Activated CD4-positive, alpha-beta T cell treated with anti-CD3 and anti-CD28 coated beads for 1 hour (primary cell): ENCODE measurements at places on chromosomes 6 and 20.

DNA sequence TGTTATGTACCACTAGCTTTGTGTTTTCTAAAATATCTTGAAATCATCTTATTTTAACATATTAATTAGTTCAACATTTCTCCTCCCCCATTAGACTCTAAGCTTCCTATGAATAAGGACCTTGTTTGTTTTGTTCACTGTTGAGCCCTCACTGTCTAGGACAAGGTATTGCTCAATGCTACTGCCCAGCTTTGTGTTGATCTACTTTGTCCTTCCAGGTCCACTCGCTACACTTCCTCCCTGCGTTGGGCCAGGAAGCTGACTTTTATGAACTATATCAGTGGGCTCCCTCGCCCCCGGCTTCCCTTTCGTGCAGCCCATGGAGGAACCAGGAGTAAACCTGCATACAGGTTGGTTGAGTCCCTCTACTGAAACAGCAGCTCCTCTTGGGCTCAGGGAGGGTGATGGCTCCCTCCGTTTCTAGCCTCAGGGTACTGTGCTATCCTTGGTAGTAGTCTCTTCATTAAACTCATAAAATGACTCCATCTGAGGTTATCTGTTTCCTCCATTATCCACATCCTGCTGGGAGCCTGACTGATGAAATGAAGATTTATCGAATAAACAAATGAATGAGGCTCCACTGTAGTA is 272.5 kb downstream of the CLIC5 start:
- no peak for DNase-seq

DNA sequence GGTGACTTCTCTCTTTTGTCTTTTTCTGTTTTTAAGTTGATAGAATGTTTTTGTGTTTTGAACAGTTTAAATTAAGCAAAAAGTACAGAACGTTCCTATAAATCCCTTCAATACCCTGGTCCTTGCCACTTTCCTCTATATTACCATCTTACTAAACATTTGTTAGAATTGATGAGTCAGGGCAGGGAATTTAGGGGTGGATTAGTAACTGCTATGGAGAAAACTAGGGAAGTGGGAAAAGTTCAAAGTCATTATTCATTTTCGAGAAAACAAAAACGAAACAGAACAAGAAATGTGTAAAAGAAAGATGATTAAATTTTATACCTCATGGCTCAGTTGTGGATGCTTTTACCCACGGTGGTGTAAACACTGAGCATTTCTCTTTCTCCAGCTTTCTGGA is 240.4 kb upstream of the SULF2 start:
- DNase-seq, result no peak

GRCh38 chr6:139655783-139656705 is 281.6 kb upstream of the CITED2 start:
- no peak for DNase-seq

- no peak for DNase-seq
These were observed 431.9 kb upstream of the SULF2 start for GRCh38 chr20:48217190-48217589.

DNA sequence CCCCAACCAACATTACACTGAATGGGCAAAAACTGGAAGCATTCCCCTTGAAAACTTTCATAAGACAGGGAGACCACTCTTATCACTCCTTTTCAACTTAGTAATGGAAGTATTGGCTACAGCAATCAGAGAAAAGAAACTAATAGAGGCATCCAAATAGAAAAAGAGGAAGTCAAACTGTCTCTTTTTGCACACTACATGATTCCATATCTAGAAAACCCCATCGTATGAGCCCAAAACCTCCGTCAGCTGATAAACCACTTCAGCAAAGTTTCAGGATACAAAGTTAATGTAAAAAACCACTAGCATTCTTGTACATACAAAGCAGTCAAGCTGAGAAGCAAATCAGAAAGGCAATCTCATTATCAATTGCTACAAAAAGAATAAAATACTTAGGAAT is 580.4 kb upstream of the PTCHD4 start:
- DNase-seq, result no peak

- no peak for DNase-seq
These were observed 21.2 kb upstream of the NHSL1 start for GRCh38 chr6:138520463-138520862.

- DNase-seq, result no peak
These were observed 9.3 kb upstream of the BAK1 start for GRCh38 chr6:33589392-33589730.

GRCh38 chr6:92362404-92362803 is 1057.0 kb downstream of the EPHA7 start:
- no peak for DNase-seq

- no peak for DNase-seq
These were observed 18.2 kb downstream of the ERGIC3 start for GRCh38 chr20:35560105-35560511.

- no peak for DNase-seq
These were observed 108.5 kb downstream of the TSHZ2 start for GRCh38 chr20:53080687-53080962.

GRCh38 chr6:157644043-157644810 is 178.8 kb upstream of the SNX9 start:
- DNase-seq, result peak; percentile 25

DNA sequence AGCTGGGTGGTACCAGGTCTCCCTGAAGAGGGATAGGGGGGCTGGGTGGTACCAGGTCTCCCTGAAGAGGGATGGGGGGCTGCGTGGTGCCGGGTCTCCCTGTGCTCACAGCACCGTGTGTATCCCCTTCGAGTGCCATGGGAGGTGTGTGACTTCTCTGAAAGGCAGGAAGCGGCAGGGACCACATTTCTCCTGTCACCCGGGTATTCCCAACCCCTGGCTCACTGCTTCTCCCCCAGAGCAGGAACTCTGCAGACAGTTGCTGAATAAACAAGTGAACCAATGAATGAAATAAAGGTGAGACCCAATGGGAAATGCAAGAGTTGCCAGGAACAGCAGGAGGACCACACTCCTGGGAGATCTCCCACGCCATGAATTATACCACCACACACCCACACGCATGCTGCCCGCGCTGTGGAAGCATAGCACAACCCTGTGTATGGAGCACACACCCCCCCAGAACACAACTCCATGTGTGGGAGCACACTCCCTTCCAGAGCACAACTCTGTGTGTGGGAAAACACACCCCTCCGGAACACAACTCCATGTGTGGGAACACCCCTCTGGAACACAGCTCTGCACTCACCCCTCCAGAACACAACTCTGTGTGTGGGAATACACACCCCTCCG is 50.7 kb downstream of the RNASET2 start:
- no peak for DNase-seq

DNA sequence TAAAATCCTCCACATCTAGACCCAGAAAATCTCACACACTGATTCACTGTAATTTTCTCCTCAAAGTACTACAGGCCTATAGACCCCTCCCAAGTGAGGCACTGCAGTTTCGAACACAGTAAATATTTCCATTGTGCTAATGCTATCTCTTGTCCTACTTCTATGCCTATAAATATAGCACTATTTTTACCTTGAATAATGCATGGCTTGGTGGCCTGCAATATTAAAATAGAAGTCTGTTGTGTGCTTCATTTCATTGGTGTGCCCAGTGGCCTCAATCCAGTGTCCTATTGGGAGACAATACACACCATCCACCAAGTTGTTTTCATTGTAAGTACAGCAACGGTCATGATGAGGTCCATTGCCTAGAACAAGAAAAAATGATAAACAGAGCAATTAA is 49.4 kb downstream of the EPM2A start:
- DNase-seq, result no peak

DNA sequence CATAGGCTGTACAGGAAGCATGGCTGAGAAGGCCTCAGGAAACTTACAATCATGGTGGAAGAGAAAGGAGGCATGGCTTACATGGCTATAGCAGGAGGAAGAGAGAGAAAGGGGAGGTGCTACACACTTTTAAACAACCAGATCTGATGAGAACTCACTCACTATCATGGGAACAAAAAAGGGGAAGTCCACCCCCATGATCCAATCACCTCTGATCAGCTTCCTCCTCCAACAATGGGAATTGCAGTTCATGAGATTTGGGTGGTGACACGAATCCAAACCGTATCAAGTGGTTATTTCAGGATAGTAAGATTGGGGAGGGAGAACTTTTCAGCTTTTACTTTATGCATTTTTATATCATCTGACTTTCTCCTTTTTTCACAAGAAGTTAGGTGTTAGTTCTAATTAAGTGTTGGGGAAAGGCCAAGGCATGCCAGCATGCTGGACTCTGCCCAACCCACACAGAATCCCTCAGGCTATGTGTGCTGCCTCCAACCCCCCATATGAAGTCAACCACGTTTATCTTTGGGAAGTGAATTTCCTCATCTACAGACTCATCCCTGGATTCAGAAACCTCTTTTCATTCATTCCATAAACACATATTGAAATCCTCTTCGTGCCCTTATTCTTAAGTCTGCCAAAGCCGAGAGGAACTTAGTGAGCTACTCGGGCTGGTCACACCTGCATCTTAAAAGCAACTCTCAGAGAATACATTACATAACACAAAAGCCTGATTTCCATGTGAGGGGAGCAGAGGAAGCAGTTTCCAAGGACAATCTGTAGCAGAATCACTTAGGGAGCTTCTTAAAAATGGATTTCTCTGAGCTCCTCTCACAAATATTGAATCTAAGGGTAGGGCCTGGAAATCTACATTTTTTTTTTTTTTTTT is 16.7 kb upstream of the CLIC5 start:
- DNase-seq, result no peak

DNA sequence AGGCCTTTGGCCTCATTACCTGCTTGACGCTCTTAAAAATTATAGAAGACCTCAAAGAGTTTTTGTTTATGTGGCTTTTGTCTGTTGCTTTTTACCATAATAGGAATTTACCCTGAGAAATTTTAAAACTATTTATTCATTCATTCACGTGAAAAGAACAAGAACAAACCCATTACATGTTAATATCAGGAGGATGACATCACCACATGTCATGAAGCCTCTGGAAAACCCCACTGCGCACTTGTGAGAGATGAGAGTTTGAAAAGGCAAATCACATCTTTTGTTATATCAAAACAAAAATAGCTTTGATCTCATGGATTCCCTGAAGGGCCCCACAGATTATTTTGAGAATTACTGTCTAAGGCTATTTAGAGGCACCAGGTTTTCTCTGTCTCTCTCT is 61.3 kb upstream of the EYA2 start:
- DNase-seq, result no peak

- DNase-seq, result no peak
These were observed 303.0 kb downstream of the PAX1 start for GRCh38 chr20:22008456-22008855.

DNA sequence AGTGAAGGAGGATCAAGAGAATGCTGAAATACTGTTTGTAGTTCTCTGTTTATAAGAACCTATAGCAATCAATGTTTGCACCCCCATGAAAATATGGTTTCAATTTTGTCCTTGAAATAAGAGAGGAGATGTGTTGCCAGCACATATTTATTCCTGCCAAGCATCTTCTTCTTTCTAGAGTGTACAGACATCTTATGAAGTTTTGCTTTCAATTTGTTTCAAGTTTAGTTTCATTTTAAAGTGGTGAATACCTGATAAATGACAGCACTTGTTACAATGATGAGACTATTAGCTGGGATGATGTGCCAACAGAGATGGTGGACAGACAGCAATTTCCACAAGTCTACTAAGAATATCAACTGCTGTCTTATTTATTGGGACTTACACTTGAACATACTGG is 39.2 kb upstream of the CENPW start:
- DNase-seq, result no peak

GRCh38 chr20:43752561-43753301 is 25.9 kb upstream of the GTSF1L start:
- DNase-seq, result no peak

DNA sequence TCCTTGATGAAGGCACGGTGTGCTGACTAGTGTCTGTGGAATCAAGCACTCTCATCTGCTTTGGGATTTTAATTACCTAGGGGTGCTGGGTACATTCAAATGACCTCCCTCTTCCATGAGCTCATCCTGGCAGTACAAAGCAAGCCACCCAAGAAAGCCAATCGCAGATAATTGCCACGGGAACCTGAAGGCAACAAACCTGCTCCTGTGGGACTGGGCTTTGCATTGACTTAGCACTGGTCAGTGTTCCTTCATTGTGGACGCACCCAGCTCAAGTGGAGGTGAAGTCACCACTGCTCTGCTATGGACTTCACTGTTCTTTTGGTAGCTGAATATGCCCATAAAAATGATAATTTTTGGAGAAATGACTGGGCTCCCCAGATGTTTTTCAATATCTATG is 261.6 kb upstream of the FERMT1 start:
- no peak for DNase-seq

- DNase-seq, result no peak
These were observed 424.2 kb downstream of the FOXA2 start for GRCh38 chr20:22160101-22160652.

GRCh38 chr6:52009466-52010140 is 77.8 kb downstream of the PKHD1 start:
- no peak for DNase-seq

GRCh38 chr20:57451795-57452661 is 60.8 kb downstream of the RBM38 start:
- no peak for DNase-seq

GRCh38 chr20:208942-209566 is 18.0 kb upstream of the DEFB129 start:
- no peak for DNase-seq

GRCh38 chr20:20706285-20706684 is 6.2 kb downstream of the RALGAPA2 start:
- no peak for DNase-seq

DNA sequence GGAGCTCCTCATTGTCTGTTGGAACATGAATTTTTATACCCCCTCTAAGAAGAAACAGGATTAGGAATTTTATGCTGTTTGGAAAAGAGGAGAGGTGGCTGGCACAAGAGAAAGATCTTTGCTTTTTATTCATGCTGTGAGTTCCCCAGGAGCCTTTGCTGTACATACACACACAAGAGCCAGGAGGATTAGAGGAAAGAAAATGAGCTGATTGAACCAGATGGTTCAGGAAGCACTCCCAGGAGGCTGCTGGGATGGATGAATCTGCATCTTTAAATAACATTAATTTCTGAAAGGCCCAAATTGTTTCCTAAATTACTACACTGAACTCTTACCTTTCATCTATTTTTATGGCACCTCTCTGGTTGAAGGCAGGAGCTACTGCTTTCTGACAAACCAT is 20.1 kb upstream of the TCP11 start:
- no peak for DNase-seq

GRCh38 chr6:161891542-161891941 is 617.7 kb upstream of the AGPAT4 start:
- no peak for DNase-seq

GRCh38 chr6:8054276-8054675 is 9.9 kb downstream of the BLOC1S5 start:
- DNase-seq, result no peak

DNA sequence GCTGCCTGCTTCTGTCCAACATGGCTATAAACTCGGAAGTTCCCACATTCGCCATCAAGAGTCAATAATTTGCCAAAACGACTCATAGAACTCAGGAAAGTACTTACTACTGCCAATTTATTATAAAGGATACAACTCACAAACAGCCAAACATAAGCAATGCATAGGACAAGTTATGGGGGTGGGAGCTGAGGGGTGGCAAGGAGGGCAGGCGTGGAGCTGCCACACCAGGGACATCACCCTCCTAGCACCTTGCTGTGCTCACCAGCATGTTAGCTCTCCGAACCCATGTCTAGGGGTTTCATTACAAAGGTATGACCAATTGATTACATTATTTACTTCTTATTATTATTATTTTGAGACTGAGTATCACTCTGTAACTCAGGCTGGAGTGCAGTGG is 12.4 kb downstream of the EIF2S2 start:
- no peak for DNase-seq
